ENCODE measurements at places on chromosomes 6 and 20. TPM values are rescaled to one million over a fixed set of nuclear protein-coding genes. Genes with fewer than 3 reads are reported as not detected.

Gene SRMS
- total RNA-seq = 0.63 TPM

Gene TNXB
- 3.3 TPM for total RNA-seq

Gene TMC2
- not detected for total RNA-seq

Gene GSTA2
- total RNA-seq = not detected

Gene UNC5CL
- 0.58 TPM for total RNA-seq

Gene RCAN2
- total RNA-seq = not detected

Gene GNMT
- 0.47 TPM for total RNA-seq

DNA sequence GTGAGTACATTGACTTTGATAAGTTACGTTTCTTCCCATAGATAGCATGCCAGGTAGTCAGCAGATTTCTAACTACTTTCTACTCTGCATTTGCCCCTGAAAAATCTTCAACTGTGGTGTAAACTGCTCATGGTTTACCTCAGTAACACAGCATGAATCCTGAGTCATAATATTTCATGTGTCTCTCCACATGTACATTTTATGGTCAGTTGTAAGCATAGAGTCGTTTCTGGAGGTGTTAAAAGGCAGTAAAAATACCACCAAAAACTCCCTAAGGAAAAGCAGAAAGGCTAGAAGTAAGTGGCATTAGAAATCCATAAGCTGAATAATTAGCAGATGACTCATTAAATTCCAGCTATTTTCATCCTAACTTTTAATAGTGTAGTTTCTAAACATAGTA, 4.1 kb upstream of the GPR63 start:
- DNase-seq = no peak

- DNase-seq = no peak
Measured at GRCh38 chr6:42171813-42172581, 1.2 kb upstream of the GUCA1A start.

DNA sequence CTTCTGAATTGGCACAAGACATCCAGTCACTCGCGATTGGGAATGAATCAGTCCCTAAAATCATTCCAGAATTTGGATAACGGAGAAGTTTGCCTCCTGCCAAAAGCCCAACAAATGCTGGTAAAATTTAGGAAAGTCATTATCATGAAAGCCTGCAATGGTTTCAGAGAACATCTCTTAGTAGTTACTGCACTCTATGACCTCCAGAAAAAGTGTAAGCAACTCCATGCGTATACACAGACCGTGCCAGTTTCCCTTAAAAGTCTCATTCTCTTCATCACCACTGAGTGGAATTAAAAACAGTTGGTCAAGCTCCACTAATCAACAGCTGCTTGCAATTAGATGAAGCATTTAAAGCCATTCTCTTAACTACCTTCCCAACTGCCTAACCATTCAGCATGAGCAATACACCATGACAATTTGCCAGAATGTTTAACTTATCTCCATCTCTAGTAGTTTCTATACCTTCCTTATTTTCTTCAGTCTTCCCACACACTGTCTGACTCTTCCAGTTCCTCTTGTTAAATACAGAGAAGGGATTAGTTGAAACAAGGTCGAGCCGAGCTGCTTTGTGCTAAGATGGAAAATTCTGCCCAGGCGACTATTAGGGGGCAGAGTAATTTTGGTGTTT, 183.6 kb upstream of the PRDM1 start:
- DNase-seq = no peak

- DNase-seq = peak; percentile 23
Measured at GRCh38 chr6:101386982-101387381, 6.5 kb upstream of the GRIK2 start.

- peak; percentile 74 for DNase-seq
Measured at GRCh38 chr6:131651782-131652181, 14.7 kb downstream of the ENPP3 start.

DNA sequence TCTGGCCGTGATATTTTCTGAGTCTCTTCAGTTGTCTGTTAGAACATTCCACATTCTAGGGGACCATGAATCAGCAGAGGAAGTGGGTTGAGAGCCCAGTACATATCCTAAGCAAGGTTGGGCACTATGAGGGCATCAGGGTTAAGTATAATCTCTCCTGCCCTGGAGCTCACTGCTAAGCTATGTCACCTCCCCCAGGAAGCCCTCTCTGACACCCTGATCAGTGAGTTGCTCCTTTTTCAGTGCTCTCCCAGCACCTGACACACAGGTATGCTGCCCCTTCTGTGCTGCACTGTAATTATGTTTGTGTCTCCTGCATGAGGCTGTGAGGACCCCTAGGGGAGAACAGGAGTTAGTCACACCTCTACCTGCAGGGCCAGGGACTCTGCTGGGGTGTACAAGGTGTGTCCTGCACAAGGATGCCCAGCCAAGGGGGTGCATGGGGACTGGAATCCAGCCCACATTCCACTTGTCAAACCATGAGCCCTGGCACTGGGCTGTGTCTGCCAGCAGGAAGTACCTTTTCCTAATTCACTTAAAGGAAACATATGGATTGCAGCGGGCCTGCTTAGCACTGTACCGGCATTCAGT, 3.9 kb downstream of the RAB44 start:
- peak; percentile 32 for DNase-seq

- no peak for DNase-seq
Measured at GRCh38 chr6:137683916-137684315, 183.1 kb upstream of the TNFAIP3 start.

DNA sequence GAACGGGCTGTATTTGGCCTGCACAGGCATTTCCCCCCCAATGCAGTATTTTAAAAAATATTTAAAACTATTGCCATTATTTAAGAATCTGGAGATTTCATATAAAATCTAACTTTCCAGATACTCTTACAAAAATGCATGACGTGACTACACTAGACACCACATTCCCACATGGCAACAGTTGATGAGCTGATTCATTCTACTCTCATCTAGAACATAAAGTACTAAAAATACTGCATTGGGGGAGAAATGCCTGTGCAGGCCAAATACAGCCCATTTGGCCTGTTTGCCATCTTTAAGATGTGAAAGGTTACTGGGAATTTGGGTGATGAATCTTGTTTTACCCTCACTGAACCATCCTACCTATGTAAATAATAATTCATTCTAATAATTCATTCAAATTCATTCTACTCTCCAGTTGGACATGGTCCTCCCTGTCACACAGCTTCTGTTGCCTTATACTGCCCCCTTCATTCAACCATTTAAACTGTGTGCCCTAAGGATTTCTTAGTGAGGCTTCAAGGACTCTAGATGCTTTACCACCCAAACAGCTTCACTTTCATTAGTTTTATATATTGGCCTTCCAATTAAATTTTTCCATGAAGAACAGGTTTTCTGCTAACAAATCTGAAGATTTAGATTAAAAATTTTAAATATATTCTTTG, 6.9 kb upstream of the ZSCAN16 start:
- DNase-seq = peak; percentile 11

DNA sequence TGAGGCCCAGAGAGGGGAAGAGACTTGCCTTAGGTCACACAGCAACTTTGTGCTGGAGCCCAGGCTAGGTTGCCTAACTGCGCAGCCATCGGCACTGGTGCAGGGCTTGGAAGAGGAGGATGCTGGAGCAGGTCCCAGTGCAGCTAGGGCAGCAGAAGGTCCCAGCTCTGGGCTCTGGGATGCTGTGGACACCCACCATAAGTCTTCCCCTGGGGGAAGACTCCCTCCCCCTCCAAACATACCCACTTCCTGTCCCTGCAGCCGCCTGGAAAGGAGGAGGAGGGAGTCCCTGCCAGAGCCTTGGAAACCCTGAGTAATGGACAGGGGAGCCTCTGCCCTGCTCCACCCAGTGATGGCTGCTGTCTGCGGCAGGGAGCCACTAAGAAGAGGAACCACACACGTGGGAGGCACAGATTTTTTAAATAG, 93.6 kb downstream of the NCR2 start:
- DNase-seq = peak; percentile 36

DNA sequence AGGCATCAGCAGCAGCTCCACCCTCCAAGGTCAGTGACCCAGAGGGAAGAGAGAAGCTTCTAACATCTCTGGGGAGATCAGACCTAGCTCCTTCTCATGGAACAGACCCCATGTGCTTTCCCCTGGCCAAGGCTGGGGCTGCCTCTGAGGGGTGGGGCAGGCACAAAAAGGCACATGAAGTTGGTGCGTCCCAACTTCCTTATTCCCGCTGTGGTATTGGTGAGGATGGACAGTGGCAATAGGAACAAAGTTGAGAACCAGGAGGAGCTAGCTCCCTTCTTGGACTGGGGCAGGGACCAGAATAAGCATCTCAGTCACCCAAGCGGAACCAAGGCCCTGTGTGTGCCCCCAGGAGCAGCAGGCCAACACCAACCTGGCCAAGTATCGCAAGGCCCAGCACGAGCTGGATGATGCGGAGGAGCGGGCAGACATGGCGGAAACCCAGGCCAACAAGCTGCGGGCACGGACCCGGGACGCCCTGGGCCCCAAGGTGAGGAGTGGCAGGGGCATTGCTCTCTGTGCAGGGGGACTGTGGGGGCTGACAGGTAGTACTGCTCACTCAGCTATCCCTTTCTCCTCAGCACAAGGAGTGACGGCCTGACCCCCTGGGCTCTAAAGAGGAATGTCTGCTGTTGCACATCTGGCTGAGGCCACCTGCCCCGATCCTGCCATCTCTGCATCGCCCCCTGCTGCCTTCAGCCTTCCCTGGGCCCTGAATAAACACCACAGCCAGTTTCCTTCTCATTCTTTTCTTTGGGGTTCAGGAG, 46.1 kb downstream of the MYH7B start:
- no peak for DNase-seq

DNA sequence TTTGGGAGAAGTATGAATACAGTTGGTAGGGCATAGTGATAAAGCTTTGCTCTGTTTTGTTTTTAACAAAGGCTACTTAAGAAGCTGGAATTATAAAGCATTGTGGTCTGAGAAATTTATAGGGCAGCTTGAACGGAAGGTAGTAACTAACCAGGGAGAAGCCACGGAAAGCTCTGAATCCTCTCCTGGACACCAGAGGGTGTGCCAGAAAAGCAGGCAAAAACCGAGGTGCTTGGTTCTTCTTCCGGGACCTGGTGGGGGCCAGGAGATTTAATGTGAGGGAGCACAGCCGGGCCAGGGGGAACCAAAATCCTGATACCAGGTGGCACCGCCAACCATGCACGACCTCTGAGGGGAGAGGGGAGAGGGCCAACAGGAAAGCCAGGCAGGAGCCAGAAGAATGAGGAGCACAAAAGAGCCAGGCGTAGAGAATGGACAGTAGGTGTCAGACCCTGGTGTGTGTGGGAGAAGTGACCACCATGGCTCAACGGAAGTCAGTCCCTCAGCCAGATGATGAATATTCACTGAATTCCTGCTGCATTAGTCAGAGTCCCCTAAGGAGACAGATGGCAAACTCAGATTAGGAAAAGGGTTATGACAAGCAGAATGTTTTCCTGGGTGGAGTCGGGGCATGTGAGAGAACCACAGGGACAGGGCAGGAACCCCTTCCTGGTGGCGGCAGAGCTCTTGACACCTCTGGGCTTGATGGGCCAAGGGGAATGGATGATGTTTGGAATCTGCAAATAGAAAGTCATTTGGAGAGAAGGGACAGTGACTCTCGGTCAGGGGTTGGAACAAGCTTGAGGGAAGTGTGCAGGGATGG, 262.3 kb downstream of the ZNF217 start:
- DNase-seq = peak; percentile 83

DNA sequence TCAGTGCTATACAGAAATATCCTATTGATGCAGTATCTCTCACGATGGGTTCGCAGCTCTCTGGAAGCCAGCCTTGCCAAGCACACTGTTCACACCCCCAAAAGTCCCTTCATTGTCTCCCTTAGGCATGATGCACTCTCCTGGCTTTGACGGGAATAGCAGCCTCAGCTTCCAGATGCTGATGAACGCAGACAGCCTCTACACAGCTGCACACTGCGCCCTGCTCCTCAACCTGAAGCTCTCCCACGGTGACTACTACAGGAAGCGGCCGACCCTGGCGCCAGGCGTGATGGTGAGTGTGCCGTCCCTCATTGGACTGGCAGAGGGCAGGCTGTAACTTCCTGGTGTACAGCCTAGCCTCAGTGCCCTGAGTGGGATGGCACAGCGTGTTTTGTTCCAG, 60.0 kb upstream of the PBOV1 start:
- DNase-seq = peak; percentile 16

GRCh38 chr6:145208474-145208873, 526.8 kb downstream of the EPM2A start:
- DNase-seq = no peak

- no peak for DNase-seq
Measured at GRCh38 chr20:17391127-17391771, 139.9 kb downstream of the BFSP1 start.

DNA sequence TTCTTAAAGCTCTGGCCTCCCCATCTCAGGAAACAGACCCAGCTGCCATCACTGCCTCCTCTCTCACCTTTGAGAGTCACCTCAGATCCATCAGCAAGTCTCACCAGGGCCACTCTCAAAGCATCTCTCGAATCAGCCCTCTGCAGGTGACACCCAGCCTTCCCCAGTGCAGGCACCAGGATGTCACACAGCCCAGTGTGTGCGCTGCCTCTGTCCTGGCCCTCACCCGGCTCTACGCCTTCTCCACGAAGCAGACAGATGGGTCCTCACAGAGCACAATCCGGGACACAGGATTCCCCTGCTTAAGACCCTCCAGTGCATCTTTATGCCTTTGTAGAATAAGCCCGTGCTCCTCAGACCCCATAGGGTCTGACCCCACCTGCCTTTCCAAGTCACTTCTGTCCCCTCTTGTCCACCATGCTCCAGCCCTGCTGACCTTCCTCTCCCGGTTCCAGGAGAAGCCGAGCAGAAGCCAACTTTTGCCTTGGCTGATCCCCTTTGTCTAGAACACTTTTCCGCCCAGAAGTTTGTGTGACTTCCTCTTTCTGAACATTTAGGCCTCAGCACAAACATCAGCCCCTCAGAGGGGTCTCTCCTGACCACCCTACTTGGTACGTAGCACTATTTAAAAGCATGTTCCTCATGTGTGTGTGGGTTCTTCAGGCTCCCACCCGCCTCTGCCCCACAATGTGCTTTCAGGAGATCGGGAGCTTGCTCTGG, 60.2 kb downstream of the PSMG4 start:
- no peak for DNase-seq

DNA sequence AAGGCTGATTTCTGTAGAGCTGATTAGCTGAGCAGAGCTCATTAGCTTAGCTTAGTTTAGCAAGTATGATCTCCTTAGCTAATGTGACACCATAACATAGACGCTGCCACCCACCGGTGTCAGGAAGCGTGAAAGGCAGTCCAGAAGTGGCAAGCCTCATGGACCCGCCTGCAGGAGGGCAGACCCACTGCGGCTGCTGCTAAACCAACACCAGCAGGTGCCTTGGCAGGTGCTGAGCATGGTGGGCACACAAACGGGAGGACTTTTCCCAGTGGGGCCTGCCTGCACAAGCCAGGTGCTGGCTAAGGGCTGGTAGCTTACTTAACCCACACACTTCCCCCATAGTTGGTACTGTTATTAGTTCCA, 22.7 kb downstream of the ZDHHC14 start:
- no peak for DNase-seq

DNA sequence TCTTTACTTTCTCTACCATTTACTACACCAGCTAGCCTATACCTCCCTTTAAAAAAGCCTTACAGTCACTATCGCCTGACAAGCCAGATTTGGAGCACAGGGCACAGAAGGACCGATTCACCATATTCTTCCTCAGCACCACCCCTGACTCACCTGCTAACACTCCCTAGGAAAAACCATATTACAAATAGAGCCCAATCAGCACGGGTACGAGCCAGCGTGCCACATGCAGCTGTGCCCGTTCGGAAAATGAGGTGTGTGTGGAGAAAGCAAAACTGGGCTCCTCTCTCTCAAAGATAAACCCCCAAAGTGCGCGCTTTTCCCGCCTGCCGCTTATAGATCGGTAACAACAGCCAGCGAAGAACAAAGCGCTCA, 1.2 kb downstream of the SYNCRIP start:
- peak; percentile 30 for DNase-seq
